ENCODE measurements at places on chromosomes 4 and X.

- DNase-seq = no peak
These were observed 8.8 kb downstream of the TMEM255A start for GRCh38 chrX:120302434-120302833.

- DNase-seq = no peak
These were observed 200.6 kb downstream of the CHIC2 start for GRCh38 chr4:53863736-53864365.

DNA sequence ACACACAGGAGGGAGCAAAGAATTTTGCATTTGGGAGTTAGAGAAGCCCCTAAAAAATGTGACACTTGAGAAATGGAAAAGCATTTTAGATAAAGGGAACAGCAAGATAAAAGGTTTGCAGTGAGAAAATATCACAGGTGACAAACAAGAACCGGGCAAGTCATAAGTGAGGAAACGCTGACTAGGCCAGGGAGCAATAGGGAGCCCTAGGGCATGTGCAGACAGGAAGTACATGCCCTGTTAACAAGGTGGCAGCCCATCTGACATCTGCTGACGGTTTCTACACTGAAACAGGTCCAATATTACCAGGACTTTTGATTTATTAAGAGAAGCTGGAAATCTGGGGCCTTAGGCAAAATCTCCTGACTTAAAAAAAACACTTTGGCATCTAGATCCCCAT is 4.0 kb upstream of the IL13RA1 start:
- no peak for DNase-seq

DNA sequence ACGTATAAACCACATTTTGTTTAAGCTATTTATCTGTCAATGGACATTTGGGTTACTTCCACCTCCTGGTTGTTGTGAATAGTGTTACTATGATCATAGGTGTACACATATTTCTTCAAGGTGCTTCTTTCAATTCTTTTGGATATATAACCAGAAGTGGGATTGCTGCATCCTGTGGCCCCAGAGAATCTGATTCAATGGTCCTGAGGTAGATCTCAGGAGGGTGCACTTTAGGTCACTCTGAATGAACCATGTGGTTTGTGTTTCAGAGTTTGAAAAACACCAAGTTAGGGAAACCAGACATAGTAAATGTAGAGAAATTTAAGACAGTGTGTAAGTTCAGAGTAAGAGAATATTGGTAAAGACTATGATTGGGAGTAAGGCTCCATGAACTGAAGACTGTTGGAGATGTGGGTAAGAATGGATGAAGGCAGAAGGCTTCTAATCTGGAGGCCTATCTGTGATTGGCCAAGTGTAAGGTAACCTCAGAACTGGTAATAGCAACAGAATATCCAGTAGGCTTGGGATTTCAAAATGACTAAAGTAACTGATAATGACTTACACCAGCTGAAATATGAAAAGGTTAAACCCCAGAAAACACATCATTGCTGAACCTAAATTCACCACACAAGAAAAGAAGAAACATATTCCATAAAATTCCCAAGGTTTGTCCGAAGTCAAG is 236.9 kb downstream of the CAMK2D start:
- DNase-seq = no peak

DNA sequence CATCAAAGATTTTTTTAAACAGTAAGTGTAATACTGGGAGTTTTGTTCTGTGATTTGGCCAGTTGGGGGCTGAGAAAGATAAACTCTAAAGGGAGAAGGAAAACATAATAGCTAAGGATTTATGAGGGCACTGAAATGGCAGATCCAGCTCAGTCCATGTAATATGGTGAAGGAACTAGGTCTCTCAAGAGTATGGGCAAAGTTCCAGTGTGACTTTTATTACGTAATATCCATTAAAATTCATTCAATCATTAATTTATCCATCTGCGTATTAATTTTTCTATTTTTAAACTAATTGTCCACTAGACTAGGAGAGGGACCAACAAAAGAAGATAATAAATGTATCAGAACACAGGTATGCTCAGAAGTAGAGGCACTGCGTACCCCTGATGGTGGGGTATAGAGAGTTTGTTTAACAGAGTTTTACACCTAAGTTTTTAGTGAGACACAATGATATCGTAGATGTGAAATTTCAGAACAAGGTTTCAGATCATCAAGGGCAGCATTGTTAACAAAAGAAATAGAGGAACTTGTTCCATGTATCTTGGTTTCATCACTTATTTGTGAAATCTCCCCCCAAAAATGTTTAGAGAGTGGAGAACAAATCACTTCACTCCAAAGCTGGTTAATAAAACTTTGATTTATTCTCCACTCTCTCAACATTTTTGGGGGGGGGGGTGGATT is 351.1 kb downstream of the GRXCR1 start:
- DNase-seq = no peak

GRCh38 chrX:135977611-135978010 is 3.8 kb upstream of the MMGT1 start:
- DNase-seq = no peak

Data from renal pelvis (tissue), 12 donors.